ENCODE measurements at places on chromosomes 3 and 15. TPM values are rescaled to one million over a fixed set of nuclear protein-coding genes. Genes with fewer than 3 reads are reported as not detected.
A peak's percentile ranks its signal among the peaks of the same experiment; 100 is the strongest.

DNA sequence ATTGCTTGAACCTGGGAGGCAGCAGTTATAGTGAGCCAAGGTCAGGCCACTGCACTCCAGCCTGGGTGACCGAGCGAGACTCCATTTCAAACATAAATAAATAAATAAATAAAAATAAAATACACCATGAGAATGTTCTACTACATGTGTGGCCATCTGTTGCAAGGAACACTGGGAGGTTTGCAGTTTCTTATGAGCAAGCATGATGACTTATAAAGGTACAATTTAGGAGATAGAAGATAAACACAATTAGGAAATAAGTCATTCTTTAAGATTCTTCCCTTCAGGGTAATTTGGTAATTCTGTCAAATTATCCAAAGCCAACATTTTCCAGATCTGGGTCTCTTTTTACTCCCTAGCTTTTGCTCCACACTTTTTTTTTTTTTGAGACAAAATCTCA is 13.4 kb downstream of the HTR3C start:
- no peak for DNase-seq

- DNase-seq = peak; percentile 97
Measured at GRCh38 chr3:190617185-190617584, 103.3 kb downstream of the IL1RAP start.

DNA sequence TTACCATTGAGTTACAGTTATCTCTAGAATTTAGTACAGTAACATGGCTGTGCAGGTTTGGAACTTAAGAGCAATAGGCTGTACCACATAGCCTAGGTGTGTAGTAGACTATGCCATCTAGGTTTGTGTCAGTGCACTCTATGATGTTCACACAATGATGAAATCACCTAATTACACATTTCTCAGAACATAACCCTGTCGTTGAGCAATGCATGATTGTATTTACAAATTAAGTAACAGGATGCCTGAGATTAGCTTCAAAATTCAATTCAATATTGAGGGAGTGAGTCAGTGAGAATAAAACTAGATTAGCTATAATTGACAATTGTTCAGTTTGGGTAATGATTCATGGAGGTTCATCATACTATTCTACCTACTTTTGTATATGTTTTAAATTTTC is 633.8 kb downstream of the IGSF11 start:
- DNase-seq = no peak

- DNase-seq = no peak
Measured at GRCh38 chr3:122948408-122948807, 79.2 kb downstream of the SEMA5B start.

Gene SLC9C1
- polyA plus RNA-seq = not detected

Gene TGM4
- not detected for polyA plus RNA-seq

Data from CD14-positive monocyte (primary cell).